Caco-2 (cell line): ENCODE measurements at places on chromosomes 7 and 10. TPM values are rescaled to one million over a fixed set of nuclear protein-coding genes. Genes with fewer than 3 reads are reported as not detected.

- no peak overlapping the region for H3K4me3 ChIP-seq
- H3K36me3 ChIP-seq: no peaks in the 10 kb centered on the region
- H3K27me3 ChIP-seq: no peaks in the 10 kb centered on the region
- H3K27ac ChIP-seq: no peak overlapping the region
- H3K4me1 ChIP-seq: no peaks in the 10 kb centered on the region
Measured at GRCh38 chr7:105189859-105190492, 176.0 kb downstream of the KMT2E start.

- no peak for DNase-seq
- H3K4me3 ChIP-seq: no peak overlapping the region
- H3K4me1 ChIP-seq: peaks cover 19% of the 10 kb centered on the region
- no peaks in the 10 kb centered on the region for H3K36me3 ChIP-seq
- no peaks in the 10 kb centered on the region for H3K27me3 ChIP-seq
- H3K27ac ChIP-seq: no peak overlapping the region
Measured at GRCh38 chr10:114357515-114357996, 46.7 kb downstream of the AFAP1L2 start.

Gene ZNF467
- 1.1 and 1.7 TPM in 2 replicates for total RNA-seq

Gene STEAP1
- total RNA-seq: 30.2 and 33.6 TPM in 2 replicates

Gene MACROH2A2
- total RNA-seq: 5.1 and 6.1 TPM in 2 replicates

Gene CUL2
- total RNA-seq: 66.8 and 68.0 TPM in 2 replicates
